ENCODE measurements at places on chromosomes 16 and 17.
A peak's percentile ranks its signal among the peaks of the same experiment; 100 is the strongest.

DNA sequence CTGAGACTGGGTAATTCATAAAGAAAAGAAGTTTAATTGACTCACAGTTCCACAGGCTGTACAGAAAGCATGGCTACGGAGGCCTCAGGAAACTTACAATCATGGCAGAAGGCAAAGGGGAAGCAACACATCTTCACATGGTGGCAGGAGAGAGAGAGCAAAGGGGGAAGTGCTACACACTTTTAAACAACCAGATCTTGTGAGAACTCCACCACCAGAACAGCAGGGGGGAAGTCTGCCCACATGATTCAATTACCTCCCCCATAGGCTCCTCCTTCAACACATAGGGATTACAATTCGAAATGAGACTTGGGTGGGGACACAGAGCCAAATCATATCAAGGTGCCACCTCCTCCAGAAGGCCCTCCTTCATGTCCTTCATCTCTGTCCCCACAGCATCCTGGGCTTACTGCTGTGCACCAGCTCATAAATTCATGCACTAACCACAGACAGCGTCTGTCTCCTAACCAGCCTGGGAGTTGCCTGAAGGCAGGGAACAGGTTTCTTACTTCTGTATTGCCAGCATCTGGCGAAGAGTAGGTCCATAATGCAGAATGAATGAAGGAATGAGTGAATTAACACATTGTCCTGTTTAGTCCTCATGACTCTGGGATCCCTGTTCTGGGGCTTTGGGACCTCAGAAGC lies 74.4 kb downstream of the WSB1 start:
- no peak for DNase-seq

- no peak for DNase-seq
Observed at GRCh38 chr17:61223725-61224124, 175.9 kb upstream of the TBX2 start.

DNA sequence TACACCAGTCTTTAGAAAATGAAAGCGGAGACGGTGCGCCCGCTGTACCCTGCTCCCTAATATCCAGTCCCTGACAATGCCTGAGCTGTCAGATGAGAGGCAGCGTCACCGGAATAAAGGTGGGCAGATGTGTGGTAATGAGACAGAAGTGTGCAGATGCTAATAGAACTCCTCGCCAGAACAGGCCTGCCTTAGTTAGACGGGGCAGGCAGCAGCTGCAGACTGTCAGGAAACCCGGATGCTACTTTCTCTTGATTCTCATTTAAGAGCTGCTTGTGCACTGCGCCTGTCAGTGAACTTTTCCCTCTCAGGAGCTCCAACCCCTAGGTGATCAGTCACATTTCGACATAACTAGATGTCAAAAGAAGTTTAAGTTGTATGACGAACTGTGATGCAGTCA lies 221.8 kb upstream of the IRX3 start:
- DNase-seq: no peak

- DNase-seq: no peak
Observed at GRCh38 chr17:50565402-50566350, 5.2 kb downstream of the CACNA1G start.

GRCh38 chr17:67239597-67239996 lies 5.4 kb downstream of the HELZ start:
- no peak for DNase-seq

DNA sequence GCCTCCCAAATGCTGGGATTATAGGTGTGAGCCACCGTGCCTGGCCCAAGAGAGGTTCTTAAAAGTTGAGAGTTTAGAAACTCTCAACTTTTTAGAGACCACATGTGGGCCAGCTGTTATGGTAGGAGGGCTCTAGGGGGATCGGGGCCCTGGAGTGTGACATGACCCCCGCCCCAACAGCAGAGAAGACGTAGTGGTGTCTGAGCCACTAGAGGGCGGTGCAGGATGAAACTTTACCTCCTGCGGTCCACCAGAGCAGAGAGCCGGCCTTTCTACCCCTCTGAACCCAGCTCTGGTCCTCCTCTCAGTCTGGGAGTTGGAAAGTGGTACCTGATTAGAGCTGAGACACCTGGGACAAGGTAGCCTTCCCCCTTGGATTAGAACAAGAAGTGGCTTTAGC lies 7.4 kb downstream of the CDK5RAP3 start:
- peak; percentile 14 for DNase-seq

DNA sequence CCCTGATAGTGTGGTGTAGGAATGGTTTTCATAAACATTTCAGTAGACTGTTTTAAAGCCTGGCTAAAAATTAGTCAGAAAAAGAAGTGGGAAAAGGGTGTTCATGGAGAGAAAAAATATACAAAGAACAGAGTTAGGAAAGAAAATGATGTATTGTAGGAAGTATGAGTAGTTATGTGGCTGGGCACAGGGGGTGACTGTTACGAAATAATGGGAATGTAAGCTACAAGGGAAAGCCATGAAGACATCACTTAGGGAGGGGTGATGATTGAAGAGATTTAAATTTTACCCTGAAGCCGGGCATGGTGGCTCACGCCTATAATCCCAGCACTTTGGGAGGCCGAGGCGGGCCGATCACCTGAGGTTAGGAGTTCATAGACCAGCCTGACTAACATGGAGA lies 55.3 kb downstream of the NUP88 start:
- no peak for DNase-seq

GRCh38 chr17:79630821-79631639 lies 20.2 kb upstream of the RBFOX3 start:
- no peak for DNase-seq

DNA sequence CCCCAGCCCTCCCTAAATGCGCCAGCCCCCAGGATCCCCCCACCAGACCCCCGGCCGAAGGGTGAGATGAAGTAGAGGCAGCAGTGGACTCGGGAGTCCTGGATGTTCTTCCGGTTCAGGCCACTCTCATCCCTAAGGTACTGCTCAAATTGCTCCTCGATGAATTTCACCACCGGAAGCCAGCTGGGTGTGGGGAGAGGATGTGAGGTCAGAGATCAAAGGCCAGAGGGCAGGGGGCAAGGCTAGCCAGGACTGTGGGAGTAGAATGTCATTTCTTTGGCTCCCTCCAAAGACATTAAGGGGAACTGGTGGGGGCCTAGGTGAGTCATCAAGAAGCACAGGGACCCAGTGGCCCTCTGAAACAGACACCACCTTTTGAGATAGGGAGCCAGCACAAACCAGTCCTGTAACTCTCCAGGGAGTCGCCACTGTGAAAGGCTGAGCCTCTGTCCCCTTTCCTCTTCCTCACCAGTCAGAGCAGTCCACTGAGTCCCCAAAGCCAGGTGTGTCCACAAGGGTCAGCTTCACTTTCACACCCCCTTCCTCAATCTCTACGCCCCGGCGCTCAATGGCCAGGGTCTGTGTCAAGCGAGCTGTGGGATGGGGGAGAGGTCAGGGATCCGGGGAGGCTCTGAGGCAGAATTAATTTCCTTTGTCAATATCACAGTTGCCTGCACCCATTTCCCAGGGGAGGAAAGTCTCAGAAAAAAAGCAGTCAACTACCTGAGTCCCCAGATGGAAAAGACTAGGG lies 895 bp downstream of the SEPTIN1 start:
- no peak for DNase-seq

- DNase-seq: no peak
Observed at GRCh38 chr17:38671939-38672720, 2.6 kb downstream of the EPOP start.

DNA sequence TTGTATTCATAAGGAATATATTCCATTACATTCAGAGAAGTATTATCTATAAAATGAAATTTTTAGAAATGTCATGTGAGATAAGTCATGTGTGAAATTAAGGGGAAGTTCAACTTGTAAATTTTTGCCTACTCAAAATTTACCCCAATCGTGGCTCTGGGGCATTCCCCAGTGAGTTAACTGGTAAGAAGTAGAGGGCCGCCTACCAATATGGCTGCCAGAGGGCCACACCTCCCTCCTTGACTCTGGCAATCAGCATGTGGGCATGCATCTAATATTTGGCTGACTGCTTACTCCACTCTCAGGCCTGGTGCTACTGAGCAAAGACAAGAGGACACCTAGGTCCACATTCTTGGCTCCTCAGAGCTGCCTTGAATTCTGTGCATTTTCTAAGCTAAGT lies 39.7 kb upstream of the CNTNAP4 start:
- no peak for DNase-seq

GRCh38 chr17:17492085-17492484 lies 4.1 kb downstream of the RASD1 start:
- no peak for DNase-seq

Data from stimulated activated CD8-positive, alpha-beta memory T cell treated with anti-CD3 and anti-CD28 coated beads, Interleukin-15, amount 100 ng/mL, for 1 hour (primary cell).